Stimulated activated CD8-positive, alpha-beta memory T cell treated with anti-CD3 and anti-CD28 coated beads, Interleukin-7, amount 100 ng/mL, for 1 hour (primary cell): ENCODE measurements at places on chromosomes 4 and X.
A peak's percentile ranks its signal among the peaks of the same experiment; 100 is the strongest.

DNA sequence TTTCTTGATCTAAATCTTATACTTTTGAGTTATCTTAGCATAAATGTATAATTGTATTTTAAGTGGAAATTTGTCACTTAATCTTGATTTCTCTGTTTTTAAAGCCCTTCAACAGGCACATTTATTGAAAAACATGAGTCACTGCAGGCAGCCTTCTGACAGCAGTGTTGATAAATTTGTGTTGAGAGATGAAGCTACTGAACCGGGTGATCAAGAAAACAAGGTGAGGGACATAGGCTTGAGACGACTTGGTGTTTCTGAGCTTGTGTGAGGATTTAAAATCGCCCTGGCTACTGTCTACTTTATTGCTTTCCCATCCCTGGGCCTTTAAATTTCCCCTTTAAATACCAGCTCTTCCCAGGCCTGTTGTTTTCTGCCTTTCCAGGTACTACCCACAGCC is 55.7 kb downstream of the HTT start:
- DNase-seq, result no peak

DNA sequence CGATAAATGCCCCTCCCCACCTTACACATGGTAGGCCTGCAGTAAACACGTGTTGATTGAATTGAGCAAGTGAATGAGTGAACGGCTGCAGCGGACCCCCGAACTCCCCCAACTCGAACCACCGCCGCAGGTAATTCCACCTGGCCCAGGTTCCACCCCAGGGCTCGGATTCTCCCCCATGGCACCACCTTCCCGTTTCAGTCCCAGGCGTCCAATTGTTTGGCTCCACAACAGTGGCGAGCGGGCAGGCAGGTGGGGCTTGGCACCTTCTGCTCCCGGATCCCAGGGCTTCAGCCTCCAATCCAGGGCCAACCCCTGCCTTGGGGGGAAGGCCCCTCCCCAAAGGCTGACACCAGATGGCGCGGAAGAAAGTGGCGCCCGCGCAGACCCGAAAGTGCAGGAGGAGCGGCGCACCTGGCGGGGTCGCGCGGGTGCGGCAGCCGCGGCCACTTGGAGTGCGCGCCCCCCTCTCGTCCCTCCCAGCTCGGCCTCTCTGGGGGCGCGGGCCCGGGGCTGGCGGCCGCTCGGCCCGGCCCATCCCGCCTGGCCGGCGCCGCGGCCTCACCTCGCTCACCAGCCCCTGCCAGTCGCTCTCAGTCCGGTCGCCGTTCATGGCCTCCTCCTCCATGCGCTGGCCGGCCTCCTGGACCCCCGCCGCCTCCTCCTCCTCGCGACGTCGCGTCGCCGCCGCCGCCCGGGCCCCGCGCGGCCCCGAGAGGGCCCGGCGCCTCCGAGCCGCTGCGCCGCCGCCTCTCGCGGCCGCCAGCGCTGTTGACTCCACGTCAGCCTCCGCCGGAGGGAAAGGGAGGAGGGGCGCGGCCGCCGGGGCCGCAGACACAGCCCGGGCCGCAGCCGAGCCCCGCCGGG is at the start of gene CCDC149:
TSS of gene CCDC149 (minus strand) at position 791 of the 867 bp plus-strand sequence. CDS start at position 613, 178 bp downstream.
- no peak for DNase-seq

DNA sequence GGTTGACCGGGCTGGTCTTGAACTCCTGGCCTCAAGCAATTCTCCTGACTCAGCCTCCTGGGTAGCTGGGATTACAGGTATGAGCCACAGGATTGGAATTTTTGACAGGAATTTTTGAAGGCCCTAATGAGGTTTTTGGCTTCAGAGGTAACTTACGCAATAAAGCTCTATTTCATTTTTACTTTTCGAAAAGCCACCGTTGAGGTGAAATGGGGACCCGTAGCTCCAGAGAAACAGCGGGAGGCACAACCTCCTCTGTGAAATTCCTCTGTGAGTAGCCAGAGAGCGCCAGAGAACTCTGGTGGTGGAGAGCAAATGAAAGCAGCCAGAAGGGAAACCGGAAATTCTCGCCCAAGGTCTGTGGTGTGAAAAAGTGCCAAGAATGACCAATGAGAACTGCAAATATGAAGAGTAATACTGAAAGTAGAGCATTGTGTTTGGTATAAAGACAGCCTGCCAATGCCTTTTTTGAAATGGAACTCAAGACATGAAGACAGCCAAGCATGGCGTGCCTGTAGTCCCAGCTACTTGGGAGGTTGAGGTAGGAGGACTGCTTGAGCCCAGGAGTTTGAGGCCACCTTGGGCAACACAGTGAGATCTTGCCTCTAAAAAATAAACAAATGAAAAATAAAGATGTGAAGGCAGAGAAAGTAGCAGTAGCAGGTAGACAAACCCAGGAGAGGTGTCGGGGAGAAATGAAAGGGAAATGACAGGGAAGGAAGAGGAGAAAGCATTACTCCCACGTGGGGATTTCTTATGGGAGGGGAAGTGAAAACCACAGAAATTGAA is 33.0 kb upstream of the TMEM131L start:
- DNase-seq, result peak; percentile 36

GRCh38 chrX:19152762-19153161 is 30.5 kb upstream of the ADGRG2 start:
- no peak for DNase-seq

DNA sequence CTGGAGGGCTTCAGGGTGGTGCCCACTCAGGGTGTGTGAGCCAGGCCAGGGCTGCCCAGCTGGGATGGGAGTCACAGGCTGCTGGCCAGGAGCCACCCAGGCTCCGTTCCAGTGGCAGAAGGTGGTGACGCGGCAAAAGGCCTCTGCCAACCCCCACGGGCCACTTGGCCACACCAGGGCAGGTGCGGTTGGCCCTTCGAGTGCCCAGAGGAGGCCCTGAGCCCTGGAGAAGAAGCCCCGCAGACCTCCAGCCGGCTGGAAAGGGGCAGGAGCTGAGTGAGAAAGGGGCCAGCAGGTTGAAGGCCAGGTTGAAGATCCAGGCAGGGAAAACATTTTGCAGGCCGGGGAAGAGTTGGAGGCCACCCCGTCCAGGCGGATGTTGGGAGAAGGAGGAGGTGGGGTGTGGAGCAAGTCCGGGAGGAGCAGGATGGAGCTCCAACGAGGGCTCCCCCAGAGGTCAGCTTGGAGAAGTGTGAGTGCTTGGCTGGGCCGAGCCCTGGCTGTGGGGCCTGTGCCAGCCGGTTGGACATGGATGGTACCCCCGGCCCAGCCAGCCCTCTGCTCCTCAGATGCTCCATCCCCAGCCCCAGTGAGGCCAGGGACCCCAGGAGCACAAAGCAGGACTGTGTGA is 2.8 kb upstream of the CPLX1 start:
- DNase-seq, result no peak

DNA sequence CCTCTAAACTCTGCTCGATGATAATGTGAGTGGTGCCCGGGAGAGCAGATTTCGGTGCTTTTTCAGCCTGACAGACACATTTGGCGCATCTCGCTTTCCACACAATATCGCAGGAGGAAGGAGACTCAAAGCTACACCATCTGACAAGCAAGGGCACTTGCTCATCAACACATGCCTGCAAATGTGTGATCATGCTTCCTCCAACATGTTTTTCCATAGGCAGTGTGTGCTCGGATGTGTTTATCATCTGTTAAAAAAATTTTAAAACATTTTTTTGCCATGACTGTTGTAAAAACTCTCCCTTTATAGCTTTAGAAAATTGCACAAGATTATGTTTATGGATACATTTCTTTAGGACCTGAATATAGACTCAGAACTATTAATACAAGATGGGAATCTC is 170.3 kb upstream of the PUDP start:
- DNase-seq, result no peak

DNA sequence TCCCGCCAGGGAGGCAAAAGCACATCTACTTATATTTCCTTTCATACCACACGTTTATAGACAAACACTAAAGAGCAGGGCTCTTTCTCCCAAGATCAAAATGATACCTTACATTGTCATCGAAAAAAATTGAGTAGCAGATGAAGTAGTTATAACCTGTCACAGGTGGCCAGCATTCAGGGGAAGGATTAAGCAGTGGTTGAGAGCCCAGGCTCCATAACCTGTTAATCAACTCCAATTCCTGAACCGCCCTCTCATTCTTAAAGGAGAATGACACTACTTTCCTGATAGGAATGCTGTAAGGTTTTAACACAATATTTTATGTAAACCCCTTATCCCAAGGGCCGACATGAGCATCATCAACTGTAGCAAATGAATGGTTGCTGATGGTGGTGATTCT is 268.9 kb upstream of the KCNIP4 start:
- no peak for DNase-seq

DNA sequence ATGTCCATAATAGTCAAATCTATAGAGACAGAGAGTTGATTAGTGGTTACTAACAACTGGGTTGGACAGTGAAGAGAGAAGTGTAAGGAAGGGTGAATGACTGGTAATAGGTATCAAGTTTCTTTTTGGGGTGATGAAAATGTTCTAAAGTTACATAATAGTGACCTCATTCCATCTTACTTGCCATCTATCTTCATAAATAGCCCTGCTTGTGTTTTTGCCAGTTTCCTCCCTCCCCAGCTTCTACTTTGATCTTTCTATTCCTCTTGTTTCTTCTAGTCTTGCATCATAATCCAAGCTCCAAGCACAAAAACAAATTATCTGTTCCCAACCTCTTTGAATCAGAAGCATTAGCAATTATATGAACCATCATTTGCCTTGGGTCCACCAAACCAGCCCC is 40.2 kb upstream of the TET2 start:
- DNase-seq, result no peak

DNA sequence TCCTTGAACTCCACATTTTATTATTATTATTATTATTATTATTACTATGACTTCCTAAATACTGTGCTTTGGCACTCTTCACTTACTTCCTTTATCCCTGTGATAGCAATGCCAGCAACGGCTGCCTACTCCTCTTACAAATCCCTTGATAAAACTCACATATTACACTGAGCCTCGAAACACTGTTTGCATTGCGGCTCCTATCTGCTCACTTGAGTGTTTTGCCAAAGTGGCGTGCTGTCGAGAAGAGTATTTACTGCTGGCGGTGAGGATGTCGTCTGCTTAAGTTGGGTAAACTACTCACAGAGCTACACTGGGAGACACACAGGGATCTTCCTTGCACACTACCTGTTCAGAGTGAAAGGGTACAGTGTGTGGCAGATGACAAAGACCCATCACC is 143.4 kb upstream of the VCX3A start:
- DNase-seq, result no peak

DNA sequence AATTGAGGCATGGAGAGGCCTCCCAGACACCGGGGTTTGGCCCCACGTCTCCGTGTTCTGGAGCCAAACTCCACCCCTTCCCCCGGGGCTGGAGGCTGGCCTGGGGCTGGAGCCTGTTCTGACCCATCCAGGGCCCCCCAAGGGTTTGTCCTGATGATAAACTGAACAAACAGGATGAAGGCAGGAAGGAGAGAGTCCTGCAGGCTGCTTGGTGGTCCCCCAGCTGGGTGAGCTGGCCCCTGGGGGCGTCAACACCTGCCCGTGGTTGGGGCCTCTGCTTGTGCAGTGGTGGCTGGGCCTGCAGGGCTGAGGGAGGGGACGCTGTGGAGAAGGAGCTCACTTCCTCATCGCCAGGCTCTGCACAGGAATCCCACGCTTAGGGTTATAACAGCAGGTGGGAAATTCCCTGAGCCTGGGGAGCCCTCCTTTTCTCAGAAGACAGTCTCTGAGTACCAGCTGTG is 2.3 kb downstream of the SH3TC1 start:
- DNase-seq, result no peak

DNA sequence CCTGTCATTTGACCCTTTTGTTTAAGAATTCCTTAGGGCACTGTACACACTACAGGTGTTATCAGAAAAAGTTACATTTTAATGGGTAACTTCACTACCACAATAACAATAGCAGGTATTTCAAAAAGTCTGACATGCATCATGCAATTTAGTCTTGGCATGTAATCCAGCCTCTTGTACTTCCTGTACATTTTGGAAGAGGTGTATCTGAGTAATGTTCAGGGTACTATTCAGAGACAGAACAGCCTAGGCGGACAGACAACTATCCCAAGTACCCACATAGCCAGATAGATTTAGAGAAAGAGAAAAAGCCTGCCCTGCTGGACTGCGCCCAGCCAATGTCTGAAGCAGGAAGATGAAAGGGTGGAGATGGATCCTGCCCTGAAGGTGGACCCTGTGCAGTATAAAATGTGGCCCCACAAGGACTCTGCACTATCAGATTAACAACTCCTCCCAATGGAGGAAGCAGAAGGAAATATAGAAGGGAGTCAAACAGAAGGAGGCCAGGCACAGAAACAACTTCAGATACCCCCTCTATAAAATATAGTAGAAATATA is 8.5 kb downstream of the UGT2B7 start:
- no peak for DNase-seq

- no peak for DNase-seq
Measured at GRCh38 chr4:104896660-104897645, 249.7 kb upstream of the TET2 start.

DNA sequence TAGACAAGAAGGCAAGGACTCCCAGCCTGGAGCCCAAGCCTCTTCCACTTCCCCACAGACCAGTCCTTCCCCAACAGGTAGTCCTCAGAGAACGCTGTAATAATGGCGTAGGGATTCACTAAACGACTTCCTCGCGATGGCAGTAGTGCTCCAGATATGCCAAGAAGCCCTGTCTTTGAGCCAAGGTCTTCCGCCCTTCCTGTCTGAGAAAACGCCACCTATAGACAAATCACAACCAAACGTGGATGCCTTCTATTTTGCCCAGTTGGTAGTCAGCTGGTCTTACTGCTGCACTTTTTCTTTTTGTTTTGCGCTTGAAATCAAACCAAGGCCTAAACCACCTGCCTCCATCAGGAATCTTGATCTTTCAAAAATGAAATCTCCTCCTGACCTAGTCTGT is 203.3 kb downstream of the OR13H1 start:
- DNase-seq, result no peak

DNA sequence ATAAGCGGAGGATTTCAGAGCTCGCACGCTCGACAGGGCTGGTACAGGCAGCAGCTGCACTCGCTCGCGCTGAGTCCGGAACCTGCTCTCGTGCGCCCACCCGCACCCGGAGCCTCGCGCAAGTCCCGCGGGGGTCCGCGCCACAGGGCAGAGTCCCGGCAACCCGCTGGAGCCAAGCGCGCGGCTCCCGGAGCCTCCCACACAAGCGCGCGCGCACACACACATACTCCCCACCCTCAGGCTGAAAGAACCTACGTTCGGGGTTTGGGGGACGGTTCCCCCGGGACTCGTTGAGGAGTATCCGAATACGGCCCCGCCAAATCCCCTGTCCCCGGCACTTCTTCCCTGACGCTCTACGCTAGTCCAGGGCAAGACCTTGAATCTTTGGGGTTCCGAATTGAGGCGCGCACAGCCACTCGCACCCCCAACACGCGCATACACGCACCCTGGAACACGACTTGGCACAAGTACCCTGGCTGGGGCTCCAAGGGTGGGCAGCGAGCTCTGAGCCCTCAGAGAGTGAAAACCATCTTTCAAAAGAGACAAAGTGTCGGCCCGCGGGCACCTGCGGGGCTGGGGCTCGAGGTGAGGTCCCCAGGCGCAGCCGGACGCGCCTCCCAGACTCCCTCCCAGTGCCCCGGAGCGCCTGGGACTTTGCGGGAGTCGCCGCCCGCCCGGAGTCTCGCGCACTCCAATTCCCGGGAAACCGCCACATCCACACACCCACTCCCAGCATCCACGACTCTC is 952 bp downstream of the ANOS1 start:
- DNase-seq, result no peak

- DNase-seq, result no peak
Measured at GRCh38 chr4:2798399-2799223, 5.7 kb downstream of the SH3BP2 start.

- no peak for DNase-seq
Measured at GRCh38 chrX:152925835-152926234, 28.0 kb downstream of the ZNF185 start.
